ENCODE measurements at places on chromosomes 2 and 18.

DNA sequence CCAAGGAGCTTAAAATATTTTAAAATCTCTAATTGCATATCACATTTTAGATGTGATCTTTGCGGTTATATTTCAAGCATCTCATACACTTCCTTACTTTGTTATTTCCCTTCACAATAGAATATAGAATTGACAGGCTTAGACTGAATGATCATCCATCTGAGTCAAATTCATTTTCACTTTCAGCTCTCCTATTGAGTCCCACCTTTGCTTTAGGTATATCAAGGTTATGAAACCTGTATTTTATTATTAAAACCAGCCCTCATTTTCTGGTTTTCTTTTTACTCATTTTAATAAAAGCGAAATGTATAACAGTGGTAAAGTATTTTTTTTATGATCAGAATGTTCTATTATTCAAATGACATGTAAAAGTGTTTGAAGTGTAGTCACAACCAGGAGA is 162.9 kb upstream of the KYNU start:
- no peak for DNase-seq

GRCh38 chr2:133568172-133568571 is at the start of gene NCKAP5:
Gene NCKAP5, minus strand, starts transcription at chr2:133568463. Its CDS starts 50,937 bp downstream, at chr2:133517526.
- DNase-seq = no peak

- DNase-seq = no peak
These were observed 17.7 kb upstream of the CNDP1 start for GRCh38 chr18:74516271-74517235.

- DNase-seq = no peak
These were observed 19.2 kb downstream of the CDC42EP3 start for GRCh38 chr2:37652199-37652640.

DNA sequence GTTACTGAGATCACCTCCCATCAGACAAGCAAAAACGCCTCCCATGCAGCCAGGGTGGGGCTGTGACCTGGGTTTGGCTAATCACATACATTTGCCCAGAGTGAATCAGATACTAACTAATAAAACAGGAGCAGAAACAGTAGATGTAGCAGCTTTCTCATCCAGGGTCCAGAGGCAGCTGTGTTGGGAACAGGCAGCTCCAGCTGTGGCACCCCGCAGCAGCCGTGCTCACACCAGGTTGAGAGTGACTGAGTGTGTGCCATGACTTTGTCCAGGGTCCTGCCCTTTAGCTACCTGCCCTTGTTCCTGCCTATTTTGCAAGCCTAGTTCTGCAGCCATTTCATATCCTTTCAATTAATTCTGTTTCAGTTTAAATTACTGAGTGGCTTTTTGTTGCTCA is 20.5 kb downstream of the DDX18 start:
- DNase-seq = no peak

DNA sequence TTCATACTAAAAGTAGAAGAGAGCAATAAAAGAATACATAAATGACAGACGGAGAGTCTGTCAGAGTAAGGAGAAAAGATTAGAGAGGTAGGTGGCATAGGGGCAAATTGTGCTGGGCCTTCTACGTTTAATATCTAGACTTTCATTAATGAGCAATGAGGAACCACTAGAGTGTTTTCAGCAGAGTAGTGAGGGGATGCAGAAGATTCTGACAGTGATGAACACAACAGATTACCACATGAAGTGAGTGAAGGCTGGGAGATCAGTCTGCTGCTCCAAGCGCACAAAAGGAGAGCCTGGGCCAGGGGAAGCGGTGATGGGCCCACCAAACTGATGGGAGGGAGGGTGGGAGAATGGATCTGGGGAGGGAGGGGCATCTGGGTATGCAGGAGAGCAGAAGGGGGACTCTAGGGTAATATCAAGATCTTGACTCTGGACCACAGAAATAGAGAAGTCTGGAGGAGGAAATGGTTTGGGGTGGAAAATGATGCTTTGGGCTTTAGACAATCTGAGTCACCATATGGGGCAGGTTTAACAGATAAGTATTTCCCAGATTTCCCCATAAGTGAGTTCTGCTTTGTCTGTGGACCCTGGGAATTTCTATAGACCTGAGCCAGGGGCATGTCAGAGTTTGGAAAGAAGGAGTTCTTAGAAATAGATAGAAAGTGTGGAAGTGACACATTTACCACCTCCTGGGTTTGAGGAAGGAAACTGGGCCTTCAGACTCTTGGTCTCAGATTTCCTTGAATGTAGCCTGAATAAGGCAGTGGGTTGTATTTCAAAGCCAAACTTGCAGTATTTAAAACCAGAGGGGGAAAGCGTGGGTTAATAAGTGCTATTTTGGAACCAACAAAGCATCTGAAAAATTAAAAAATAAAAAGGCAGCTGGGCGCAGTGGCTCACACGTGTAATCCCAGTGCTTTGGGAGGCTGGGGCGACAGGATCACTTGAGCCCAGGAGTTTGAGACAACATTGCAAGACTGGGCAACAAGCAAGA is 15.0 kb upstream of the IL1A start:
- DNase-seq = no peak

- DNase-seq = no peak
These were observed 49.6 kb upstream of the SLC5A7 start for GRCh38 chr2:107936433-107937359.

GRCh38 chr2:63778391-63778790 is 63.3 kb upstream of the UGP2 start:
- DNase-seq = no peak

DNA sequence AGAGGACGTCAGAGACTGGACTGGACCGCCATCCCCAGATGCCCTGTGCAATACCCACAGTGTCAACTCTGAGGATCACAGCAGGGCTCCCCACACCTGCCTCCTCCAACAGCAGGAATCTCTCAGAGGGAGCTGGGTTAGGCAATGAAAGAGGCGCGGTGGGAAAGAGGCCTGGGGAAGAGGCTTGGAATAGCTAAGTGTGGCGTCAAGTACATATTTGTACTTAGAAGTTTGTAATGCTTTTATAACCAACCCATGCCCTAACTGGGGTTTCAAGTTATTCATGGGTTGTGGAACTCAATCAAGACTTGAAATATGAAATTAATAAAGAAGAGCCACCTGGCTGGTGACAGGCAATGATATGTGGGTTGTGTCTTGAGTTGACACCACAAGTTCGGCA is 28.7 kb downstream of the CYP26B1 start:
- DNase-seq = no peak

- DNase-seq = no peak
These were observed 3.3 kb downstream of the SLC9A2 start for GRCh38 chr2:102622646-102623045.

- DNase-seq = no peak
These were observed 72.1 kb upstream of the SULT1C3 start for GRCh38 chr2:108167699-108168098.

GRCh38 chr2:147363181-147363580 is 481.6 kb upstream of the ACVR2A start:
- no peak for DNase-seq

DNA sequence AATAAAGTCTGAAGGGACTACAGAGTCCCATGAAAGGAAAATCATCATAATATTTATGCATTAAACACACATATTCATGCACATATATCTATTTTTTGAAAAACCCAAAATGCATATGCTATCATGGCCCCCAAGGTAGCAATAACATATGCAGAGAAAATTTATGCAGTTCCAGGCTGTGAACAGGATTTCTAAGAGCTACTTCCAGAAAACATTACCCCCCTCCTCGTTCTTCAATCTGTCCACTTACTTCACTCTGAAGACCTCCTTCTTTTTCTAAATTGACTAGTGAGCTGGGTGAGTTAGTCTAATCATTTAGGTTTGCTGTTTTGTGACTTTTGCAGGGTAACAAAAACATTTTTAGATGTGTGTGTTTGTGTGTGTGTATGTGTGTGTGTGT is 376.4 kb upstream of the ZEB2 start:
- DNase-seq = no peak

DNA sequence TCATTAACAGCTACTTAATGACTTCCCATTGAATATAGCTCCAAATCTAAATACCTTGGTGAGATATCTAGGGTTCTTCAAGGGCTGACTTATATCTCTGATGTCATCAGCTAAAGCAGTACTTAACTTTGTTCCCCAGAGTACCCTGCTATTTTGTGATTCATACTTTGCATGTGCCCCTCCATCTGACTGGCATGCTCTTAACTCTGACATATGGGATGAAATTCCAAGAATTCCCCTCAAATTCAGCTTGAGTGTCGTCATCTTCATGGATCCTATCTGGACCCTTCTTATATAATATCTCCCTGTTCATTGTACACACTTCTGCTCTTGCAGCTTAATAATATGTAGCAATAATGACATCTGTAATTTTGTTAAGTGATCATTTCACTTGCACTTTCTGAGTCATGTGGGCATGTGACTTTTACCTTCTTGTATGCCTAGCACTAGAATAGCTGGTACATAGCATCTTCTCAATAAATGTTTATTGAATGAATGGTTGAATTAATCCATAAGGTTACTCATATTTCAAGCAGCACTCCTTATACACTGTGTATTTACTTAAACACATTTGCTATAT is 172.9 kb downstream of the WDR7 start:
- DNase-seq = no peak

GRCh38 chr2:240953426-240954410 is 44.7 kb upstream of the SNED1 start:
- DNase-seq = no peak

DNA sequence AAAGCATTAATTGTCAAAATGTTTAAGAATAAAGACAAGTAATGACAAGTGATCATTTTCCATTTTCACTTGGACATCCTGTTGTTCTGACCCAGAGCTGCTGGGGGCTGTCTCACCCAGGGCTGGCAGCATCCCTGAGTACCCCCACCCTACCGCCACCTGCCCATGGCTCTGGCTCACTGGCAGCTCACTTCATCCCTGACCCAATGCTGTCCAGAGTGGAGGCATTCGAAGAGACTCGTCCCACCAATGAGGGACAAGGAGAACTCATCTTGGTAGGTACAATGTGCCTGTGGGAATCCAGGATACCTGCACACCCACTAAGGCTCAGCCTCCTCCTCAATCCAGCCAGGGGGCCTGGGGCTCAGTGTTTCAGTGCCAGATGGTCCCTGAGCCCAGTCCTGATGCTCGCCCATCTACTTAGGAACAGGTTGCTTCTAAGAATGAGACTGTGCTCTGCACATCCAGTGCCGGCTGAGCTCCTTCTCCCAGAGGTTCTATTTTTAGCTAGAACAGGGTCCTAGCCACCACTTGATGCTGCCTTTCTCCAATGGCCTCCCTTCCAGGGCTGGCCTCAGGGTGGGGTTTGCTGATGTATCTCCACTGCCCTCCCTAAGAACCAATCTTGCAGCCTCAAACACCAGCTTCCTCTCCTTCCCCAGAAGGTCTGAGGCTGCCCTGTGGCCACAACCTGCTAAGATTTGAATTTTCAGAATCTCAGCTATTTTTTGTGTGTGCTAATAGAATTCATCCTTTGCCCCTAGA is 53.7 kb downstream of the ADD2 start:
- DNase-seq = no peak
